Epithelial cell of umbilical artery (primary cell): ENCODE measurements at places on chromosomes 3 and 15. TPM values are rescaled to one million over a fixed set of nuclear protein-coding genes. Genes with fewer than 3 reads are reported as not detected.

Gene SNAPC5
- 23.1 and 48.8 TPM in 2 replicates for total RNA-seq

Gene GOLGA8J
- under 0.01 TPM in 1 of 2 replicates, not detected in the other for total RNA-seq

Gene SEMA3G
- total RNA-seq = 39.5 and 61.1 TPM in 2 replicates

Gene GABRR3
- not detected in 2 replicates for total RNA-seq

Gene NCEH1
- total RNA-seq = 13.6 and 18.1 TPM in 2 replicates

Gene TM4SF1
- 1,177 and 1,280 TPM in 2 replicates for total RNA-seq

Gene DNAH12
- under 0.01 TPM in 1 of 2 replicates, not detected in the other for total RNA-seq

Gene NRROS
- total RNA-seq = 3.2 and 4.1 TPM in 2 replicates

Gene GOLGA8G
- not detected in 2 replicates for total RNA-seq

Gene LOXL1
- 9.1 and 9.7 TPM in 2 replicates for total RNA-seq

Gene CHRNA5
- 6.1 and 9.4 TPM in 2 replicates for total RNA-seq

Gene PTH1R
- 0.97 and 1.5 TPM in 2 replicates for total RNA-seq

Gene DLL4
- total RNA-seq = 88.8 and 218 TPM in 2 replicates

Gene CPN2
- total RNA-seq = not detected in 2 replicates

Gene LRTM1
- not detected in 2 replicates for total RNA-seq

Gene CISH
- total RNA-seq = 0.15 and 0.32 TPM in 2 replicates

Gene AZI2
- total RNA-seq = 45.7 and 50.0 TPM in 2 replicates

Gene PRTG
- total RNA-seq = 2.9 and 4.7 TPM in 2 replicates

Gene GOLGA8T
- total RNA-seq = under 0.01 and 0.15 TPM in 2 replicates

Gene CCDC39
- total RNA-seq = not detected in 2 replicates

Gene ACKR4
- total RNA-seq = 0.32 and 3.6 TPM in 2 replicates

Gene RBPMS2
- 0.15 and 0.32 TPM in 2 replicates for total RNA-seq

Gene CDCP1
- 0.97 and 2.0 TPM in 2 replicates for total RNA-seq

Gene CD86
- not detected in 2 replicates for total RNA-seq

Gene EEFSEC
- 1.8 and 4.5 TPM in 2 replicates for total RNA-seq

Gene BOC
- total RNA-seq = 0.15 and 0.32 TPM in 2 replicates

Gene FGD5
- 54.0 and 58.8 TPM in 2 replicates for total RNA-seq

Gene TBCCD1
- total RNA-seq = 16.2 and 26.9 TPM in 2 replicates

Gene ACKR2
- total RNA-seq = not detected in 2 replicates

Gene DNAH1
- total RNA-seq = 0.97 and 1.5 TPM in 2 replicates

Gene MB21D2
- total RNA-seq = 7.1 and 10.3 TPM in 2 replicates

Gene PLSCR2
- not detected in 2 replicates for total RNA-seq

Gene DUOX2
- not detected in 2 replicates for total RNA-seq

Gene COLQ
- total RNA-seq = 0.46 and 0.97 TPM in 2 replicates

Gene CPEB1
- 0.91 TPM in 1 of 2 replicates, not detected in the other for total RNA-seq

Gene XPC
- 36.5 and 37.4 TPM in 2 replicates for total RNA-seq

Gene PDZRN3
- total RNA-seq = 0.46 and 0.65 TPM in 2 replicates

Gene FEZF2
- total RNA-seq = not detected in 2 replicates

Gene CYP8B1
- not detected in 2 replicates for total RNA-seq

Gene TGM5
- total RNA-seq = not detected in 2 replicates

Gene SLC15A2
- under 0.01 TPM in 1 of 2 replicates, not detected in the other for total RNA-seq

Gene SEMA5B
- not detected in 2 replicates for total RNA-seq

Gene UBR1
- 24.7 and 33.1 TPM in 2 replicates for total RNA-seq

Gene PRR23A
- not detected in 2 replicates for total RNA-seq

Gene GPR62
- total RNA-seq = under 0.01 TPM in 1 of 2 replicates, not detected in the other

Gene ACTC1
- total RNA-seq = not detected in 2 replicates

Gene RARRES1
- total RNA-seq = 1.1 and 27.3 TPM in 2 replicates

Gene CNTN4
- under 0.01 TPM in 1 of 2 replicates, not detected in the other for total RNA-seq

Gene GUCA1C
- total RNA-seq = not detected in 2 replicates

Gene C2CD4B
- 65.3 and 94.7 TPM in 2 replicates for total RNA-seq

Gene SEMA7A
- total RNA-seq = 3.0 and 3.2 TPM in 2 replicates

Gene SPTSSB
- not detected in 2 replicates for total RNA-seq

Gene ZNF106
- total RNA-seq = 52.3 and 58.5 TPM in 2 replicates

Gene OXNAD1
- total RNA-seq = 12.0 and 14.1 TPM in 2 replicates

Gene ISL2
- total RNA-seq = under 0.01 TPM in 1 of 2 replicates, not detected in the other

Gene PCLAF
- total RNA-seq = 28.9 and 39.2 TPM in 2 replicates

Gene CHRNB4
- total RNA-seq = not detected in 2 replicates

Gene WNT7A
- total RNA-seq = not detected in 2 replicates
